Activated CD8-positive, alpha-beta memory T cell treated with anti-CD3 and anti-CD28 coated beads for 1 hour (primary cell): ENCODE measurements at places on chromosomes 1 and 21.

GRCh38 chr1:197287863-197288262 lies 19.8 kb downstream of the CRB1 start:
- no peak for DNase-seq

DNA sequence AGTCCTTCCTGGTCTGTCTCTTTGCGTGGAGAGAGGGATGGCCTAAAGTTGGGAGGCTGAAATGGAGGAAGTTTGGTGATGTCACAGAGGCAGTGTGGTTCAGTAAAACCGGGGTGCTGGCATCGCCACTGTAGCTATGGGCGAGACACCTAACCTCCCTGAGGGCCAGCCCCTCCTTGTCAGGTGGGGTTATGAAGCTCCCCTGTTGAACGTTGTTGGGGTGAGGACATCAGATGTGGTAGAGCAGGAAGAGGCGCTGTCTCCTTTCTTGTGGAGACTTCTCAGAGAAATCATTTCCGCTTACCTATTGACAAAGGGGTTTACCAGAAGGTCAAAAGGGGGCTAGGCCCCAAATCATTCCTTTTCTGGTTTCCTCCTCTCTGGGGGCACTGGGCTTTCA lies 294.7 kb downstream of the SIPA1L2 start:
- DNase-seq, result no peak

- DNase-seq, result no peak
These were observed 12.9 kb upstream of the IL19 start for GRCh38 chr1:206757524-206758266.

GRCh38 chr1:88618331-88618730 lies 65.7 kb upstream of the PKN2 start:
- DNase-seq, result no peak

DNA sequence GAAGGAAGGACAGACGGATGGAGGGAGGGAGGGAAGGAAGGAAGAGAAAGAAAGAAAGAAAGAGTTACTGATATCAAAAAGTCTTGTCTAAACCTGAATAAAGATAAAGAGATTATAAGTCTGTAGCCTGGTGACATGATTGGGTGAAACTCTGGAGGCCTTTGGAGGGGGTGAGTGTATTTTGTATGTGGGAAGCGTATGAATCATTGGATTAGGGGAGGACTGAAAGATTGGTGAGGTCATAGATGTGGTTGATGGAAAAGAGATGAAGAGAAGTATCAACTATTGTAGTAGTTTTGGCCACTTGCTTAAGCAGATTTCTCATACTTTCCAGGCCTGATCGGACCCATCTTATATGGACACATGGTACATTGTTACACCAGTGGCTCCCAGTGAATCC lies 11.5 kb upstream of the KCNJ6 start:
- no peak for DNase-seq

GRCh38 chr1:241817331-241817792 lies 30.6 kb upstream of the EXO1 start:
- DNase-seq, result no peak

GRCh38 chr1:245843101-245843500 lies 664.0 kb downstream of the SMYD3 start:
- no peak for DNase-seq

- no peak for DNase-seq
These were observed 136.2 kb downstream of the RHOU start for GRCh38 chr1:228871314-228872061.

GRCh38 chr1:53260631-53261247 lies 22.4 kb upstream of the MAGOH start:
- no peak for DNase-seq

DNA sequence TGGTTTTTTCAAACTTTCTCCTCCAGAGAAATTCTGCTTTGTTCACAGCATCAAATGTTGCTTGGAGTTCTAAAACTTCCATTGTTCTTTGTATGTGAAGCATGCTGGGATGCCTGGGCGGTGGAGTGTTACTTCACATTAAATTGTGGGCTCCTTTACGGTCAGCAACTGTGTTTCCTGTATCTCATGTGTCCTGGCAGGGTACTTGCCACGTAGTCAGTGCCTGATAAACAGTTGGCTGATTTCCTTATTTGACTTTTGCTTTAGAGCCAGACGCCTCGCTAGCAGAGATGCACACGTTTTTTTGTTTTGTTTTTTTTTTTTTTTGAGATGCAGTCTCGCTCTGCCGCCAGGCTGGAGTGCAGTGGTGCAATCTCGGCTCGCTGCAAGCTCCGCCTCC lies 96.7 kb downstream of the UCK2 start:
- DNase-seq, result no peak

DNA sequence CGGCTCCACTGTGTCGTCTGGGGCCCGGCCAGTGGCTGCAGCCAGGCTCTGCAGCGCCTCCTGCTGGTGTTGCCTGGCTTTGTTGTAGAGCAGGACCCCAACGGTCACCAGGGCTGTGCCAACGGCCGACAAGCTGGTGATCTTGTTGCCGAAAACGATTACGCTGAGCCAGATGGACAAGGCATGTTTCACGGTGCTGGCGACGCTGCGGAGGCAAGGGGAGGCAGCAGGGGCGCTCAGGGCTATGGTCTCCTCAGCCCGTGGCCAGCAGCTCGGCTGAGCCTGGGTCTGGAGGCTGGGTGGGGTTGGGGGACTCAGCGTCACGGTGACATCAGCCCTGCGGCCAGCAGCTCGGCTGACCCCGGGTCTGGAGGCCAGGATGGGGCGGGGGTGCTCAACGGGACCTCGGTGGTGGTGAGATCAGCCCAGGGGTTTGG lies 7.0 kb upstream of the CDK11B start:
- no peak for DNase-seq

DNA sequence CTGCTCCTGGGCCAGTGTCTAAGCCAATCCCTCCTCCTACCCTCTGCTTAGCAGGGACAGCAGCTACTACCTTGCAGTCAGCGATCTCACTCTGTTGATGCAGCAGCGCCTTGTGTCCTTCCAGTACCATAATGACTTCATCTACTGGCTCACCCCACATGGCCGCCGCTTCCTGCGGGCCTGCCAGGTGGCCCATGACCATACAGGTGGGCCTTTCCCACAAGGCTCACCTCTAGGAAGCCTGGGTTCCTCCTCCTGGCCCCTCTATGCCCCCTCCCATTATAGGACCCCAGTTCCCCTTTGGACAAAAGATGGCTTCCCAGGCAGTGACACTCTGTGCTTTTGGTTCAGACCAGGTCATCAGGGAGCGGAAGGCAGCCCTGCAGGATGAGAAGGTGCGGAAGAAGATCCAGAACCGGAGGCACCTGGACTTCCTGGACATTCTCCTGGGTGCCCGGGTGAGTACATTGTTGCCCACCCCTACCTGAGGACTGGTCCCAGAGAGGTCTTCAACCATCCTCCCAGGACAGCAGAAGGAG lies 15.1 kb downstream of the CYP4B1 start:
- DNase-seq, result no peak

DNA sequence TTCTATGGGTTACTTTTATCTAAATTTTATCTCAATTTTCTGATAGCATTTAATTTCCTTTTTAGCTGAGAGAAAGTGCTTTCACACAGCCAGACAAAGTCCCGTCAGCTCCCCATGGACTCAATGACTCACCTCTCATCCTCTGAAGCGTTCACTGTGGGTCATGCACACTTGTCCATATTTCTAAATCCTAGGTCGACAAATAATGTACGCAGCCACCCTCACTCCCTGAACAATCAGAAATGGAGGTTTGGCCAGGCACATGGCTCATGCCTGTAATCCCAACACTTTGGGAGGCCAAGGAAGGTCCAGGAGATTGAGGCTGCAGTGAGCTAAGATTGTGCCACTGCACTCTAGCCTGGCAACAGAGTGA lies 42.4 kb upstream of the COA6 start:
- DNase-seq, result no peak

DNA sequence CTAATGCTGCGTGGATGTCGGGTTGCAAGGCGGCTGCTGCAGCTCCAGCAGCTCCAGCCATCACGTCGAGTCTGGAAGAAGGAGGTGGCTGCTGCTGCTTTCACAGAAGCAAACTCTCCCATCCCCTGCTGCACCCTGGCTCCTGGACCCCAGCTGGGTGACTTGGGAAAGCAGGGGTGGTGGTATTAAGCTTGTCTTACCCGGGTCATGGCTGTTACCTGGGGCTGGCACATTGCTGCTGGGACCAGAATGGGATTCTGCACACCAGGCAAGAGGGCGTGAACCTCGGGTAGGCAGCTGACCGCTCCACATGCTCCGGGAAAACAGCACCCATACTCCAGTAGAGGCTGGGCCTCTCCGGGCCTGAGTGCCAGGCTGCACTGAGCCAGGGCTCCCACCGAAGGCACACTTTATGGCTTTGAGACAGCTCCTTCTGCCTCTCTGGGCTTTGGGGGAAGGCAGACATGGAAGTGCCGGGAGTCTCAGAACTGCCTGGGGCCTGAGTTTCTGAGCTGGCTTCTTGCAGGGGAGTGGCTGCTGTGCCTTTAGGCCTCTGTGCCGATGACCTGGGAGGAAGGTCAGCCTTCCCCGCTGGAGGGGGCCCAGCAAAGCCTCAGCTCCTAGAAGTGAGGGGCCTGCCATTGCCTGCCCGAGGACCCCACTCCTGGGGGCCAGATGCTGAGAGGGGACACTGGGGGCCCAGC lies 1.2 kb downstream of the SMIM1 start:
- DNase-seq, result no peak

- DNase-seq, result no peak
These were observed 81.5 kb downstream of the BEND5 start for GRCh38 chr1:48695161-48695560.

DNA sequence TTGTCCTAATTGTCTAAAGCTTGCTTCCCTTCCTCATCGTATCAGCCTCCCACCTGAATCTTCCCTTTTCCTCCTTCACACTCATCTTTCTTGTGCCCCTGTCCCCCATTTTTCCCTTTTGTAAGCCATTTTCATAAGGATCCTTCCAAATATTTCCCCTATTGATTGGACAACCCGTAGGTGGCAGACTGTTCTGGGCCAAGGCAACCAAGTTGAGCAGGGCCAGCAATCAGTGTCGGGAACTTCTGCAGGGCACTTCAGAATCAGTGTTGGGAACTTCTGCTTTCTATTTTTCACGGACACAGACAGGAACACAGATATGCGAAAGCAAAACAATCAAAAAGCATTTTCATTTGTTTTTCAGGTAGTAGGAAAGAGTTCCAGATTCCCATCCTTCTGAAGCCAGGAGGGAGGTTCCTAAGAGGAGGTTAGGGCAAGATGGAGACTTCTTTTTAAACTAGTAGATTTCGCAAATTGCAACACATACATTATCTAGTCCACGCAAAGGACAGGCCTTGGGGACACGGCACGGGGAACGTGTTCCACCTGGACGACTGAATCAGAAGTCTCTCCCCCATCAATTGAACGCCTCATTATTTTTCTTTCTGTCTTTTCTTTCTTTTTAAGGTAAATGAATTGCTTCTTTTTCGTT lies 691 bp upstream of the MPZL1 start:
- DNase-seq, result no peak

DNA sequence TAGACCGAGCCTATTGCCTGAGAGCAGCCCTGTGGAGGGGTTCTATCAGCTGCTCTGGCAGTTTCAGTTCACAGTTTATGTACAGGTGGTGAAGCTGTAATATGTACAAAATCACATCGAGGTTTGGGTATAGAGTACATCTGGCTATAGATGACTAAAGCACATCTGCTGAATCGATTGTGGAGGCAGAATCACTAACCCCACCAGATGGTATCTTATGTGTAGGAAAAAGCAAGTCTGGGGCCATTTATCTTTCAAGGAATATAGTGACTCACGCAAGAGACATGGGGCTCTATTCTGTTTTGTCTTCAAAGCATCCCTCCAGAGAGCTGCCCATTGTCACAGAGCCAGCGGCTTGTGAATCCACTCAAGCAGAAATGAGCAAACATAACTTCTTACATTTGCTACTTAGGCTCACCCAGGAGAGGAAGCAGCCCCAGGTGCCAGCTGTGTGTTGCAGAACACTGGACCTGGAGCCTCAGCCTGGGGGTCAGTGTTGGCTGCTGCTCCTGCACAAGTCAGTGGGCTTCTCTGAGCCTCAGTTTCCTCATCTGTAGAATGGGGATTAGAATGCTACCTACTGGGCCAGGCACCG lies 21.3 kb downstream of the MIIP start:
- DNase-seq, result no peak

DNA sequence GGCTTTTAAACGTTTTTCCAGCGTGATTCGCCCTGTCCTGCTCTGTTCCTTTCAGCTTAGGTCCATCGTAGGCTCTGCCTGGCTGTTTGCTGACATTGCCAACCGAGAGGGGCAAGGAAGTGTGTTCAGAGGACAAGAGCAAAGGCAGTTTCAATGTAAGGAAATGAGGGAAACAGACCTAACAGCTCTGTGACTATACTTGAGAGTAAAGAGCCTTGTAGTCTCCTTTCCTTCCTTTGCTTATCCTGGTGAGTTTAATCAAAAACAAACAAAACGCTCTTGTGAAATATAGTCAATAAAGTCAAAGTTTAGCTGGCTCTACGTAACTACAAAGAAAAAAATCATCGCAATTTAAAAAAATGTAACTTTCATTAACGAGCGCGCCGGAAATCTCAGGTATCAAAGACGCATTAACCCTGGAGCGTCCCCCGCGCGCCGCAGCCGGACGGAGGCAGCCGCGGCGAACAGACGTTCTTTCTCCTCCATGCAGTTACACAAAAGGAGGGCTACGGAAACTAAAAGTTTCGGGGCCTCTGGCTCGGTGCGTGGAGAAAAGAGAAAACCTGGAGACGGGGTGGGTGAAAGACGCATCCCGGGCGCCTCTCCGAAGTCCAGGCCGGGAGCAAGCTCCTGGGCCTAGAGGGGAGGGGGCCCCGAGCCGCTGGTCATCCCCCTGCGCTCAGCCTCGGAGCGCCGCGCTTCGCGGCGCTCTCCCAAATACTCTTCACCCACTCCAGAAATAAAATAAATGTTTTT lies 617 bp upstream of the ADGRL2 start:
- DNase-seq, result no peak

GRCh38 chr1:52632732-52633290 lies at the start of gene SHISAL2A:
TSS of gene SHISAL2A (plus strand) at chr1:52633168. CDS start at chr1:52633494, 326 bp downstream.
- DNase-seq, result peak; percentile 45

GRCh38 chr1:236502579-236502971 lies 21.2 kb upstream of the LGALS8 start:
- DNase-seq, result no peak

DNA sequence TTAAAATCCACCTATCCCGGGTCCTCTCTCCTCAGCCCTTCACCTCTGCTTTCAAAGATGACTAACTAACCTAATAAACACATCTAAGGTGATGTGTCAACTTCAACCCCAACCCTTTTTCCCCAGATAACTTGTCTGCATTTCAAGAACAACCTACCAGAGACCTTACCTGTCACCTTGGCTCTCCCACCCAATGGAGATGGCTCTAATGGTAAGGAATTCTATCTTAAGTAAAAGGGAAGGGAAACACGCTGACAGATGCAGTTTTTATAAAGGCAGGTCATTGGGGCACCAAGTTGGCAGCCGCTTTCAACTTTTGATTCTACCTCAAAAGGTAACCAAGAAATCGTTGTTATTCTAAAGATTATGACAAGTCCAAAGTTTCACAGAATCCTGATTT lies 37.6 kb downstream of the MRPL39 start:
- no peak for DNase-seq

GRCh38 chr21:22164912-22165311 lies 1166.7 kb downstream of the NCAM2 start:
- no peak for DNase-seq

GRCh38 chr1:93631626-93632365 lies 49.8 kb downstream of the BCAR3 start:
- DNase-seq, result no peak

GRCh38 chr1:192399161-192399560 lies 82.4 kb downstream of the RGS21 start:
- no peak for DNase-seq
